Activated CD8-positive, alpha-beta memory T cell treated with anti-CD3 and anti-CD28 coated beads for 1 hour (primary cell): ENCODE measurements at places on chromosomes 6 and 20.
A peak's percentile ranks its signal among the peaks of the same experiment; 100 is the strongest.

DNA sequence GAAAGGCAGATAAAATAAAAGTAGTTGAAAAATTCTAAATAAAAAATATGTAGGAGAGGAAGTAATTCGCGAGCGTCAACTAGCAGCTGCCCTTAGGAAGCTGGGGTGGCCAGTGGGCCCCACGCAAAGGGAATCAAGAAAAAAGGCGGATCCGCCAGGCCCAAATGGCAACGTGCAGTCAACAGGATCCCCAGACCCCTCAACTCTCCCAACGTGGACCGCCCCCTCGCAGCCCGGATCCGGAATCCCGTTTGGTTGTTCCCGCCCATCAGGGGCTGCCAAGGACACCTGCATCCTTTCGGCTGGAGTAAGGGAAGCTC lies 296 bp downstream of the DZANK1 start:
- DNase-seq = peak; percentile 0

DNA sequence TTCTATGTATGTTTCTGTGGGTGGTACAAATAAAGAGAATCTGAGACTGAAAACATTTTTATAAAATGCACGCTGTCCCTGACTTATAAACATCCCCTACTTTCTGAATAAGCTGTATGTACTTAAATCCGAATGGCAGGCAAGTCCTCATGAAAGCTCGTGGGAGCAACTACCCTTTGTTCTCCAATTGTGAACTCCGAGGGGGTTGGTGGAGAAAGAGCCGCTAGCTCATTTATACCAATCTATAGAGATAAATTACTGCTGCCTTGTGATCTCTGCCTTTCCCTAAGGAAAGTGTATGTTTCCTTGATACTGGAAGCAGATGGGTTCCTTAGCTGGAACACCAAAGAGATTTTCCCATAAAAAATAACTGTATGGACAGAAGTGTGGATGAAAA lies 84.5 kb downstream of the GJA10 start:
- DNase-seq = no peak

GRCh38 chr6:150486048-150486447 lies 113.6 kb upstream of the PLEKHG1 start:
- no peak for DNase-seq

DNA sequence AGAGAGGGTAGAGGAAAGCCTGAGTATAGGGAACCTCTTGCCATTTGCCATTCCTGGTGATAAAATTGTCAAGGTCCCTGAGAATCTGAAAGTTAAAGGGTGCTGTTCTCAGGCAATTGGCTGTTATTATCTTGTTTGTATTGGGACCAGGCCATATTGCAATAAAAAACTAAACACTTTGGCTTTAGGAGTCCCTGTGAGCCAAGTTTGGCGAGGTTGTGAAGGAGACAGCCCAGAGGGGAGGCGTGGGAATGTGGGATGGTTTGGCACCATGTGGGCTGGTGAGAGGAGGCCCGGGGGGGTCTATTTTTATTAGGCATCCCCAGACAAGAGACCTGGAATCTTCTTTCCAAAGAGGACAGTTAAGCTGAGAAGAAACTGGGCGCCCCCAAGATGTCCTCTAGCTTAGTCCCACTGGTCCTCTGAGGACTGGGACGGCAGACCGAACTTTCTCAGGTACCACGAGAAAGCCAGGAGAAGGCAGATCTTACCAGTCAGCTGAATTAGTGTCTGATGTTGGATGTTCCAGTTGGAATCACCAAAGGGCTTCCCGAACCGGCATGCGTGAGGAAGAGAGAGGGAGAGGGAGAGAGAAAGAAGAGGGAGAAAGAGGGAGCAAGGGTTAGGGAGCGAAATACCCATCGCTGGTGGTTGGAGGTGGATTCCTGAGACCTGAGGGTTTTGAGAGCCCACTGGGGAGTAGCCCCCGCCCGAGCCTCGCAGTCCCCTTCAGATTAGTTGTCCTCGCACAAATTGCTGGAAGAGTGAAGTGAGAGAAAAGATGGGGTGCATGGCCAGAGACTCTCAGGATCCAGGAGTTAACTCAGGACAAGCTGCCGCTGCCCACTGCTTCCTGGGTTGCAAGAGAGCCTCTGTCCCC lies 24.4 kb downstream of the DYNLT1 start:
- no peak for DNase-seq

GRCh38 chr6:165566088-165566828 lies 96.8 kb downstream of the PDE10A start:
- DNase-seq = no peak

DNA sequence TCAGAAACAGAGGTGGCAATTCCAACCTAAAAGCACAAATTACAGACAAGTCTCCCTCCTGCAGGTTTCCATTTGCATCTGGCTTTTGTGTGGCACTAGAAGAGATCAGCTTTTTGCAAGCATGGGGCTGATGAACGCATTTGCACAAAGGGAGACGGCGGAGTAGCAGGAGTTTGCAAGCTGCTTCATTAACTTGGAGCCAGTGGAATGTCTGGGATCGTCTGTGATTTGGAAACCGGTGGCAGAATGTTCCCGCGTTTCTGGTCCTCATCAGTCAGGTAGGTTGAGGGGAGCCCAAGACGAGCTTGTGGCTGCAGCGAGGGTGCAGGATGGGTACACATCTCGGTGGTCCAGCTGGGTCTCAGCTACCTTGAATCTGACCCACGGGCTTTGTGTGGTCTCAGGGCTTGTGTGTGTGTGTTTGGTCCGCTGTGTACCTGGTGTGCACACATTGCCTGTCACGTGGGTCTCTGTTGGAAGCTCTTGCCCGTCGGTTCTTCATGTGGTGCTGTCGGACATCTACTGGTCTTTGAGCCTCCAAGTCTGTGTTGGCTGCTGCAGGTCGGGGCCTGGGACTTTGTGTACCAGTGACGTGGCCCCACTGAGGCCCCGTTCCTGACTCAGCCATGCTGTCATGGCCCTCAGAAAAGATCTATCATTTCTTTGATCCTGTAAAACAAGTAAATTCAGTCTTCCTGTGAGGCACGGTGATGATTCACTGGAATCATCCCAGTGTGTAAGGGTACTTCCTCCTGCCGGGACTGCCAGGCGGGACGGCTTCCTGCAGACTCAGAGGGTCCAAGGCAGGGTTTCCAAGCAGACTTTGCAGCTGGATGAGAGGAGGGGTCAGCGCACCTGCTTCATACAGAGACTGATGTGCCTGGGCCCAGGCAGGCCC lies 12.4 kb upstream of the MYT1 start:
- DNase-seq = no peak

GRCh38 chr6:21377356-21377755 lies 216.2 kb upstream of the SOX4 start:
- DNase-seq = no peak

GRCh38 chr6:31573239-31574105 lies 1.4 kb downstream of the LTA start:
- DNase-seq = no peak

- DNase-seq = no peak
Observed at GRCh38 chr20:53707371-53708055, 113.9 kb upstream of the ZNF217 start.

DNA sequence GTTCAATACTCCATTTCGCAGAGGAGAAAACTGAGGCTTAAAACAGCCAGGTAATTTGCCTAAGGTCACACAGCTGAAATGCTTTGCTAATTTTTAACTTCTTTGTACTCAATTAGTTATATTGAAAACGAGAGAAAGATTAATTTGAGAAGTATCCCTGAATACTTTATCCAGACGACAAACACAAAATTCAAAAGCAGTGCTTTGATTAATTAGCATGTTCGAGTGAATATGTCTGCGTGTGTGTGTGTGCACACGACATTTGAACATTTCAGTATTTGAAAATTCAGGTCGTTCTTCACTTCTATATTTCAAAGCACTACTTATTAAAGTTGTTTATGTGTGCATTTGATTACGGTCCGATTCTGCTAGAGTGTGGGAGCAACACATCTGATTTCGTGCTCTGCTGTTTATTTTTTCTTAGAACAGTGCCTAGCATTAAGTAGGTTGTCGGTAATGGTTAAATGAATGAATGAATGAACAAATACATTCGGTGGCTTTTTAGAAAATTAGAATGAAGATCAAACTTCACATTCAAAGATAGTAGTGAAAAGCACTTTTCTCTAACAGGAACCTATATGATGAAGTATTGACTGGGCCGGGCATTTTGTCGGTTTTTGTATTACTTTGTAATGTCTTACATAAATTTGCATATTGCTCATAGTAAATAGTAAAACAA lies 36.9 kb upstream of the SYNCRIP start:
- DNase-seq = no peak

GRCh38 chr6:37695857-37696219 lies 1.8 kb downstream of the MDGA1 start:
- no peak for DNase-seq
